ENCODE measurements at places on chromosomes 1 and 21.

DNA sequence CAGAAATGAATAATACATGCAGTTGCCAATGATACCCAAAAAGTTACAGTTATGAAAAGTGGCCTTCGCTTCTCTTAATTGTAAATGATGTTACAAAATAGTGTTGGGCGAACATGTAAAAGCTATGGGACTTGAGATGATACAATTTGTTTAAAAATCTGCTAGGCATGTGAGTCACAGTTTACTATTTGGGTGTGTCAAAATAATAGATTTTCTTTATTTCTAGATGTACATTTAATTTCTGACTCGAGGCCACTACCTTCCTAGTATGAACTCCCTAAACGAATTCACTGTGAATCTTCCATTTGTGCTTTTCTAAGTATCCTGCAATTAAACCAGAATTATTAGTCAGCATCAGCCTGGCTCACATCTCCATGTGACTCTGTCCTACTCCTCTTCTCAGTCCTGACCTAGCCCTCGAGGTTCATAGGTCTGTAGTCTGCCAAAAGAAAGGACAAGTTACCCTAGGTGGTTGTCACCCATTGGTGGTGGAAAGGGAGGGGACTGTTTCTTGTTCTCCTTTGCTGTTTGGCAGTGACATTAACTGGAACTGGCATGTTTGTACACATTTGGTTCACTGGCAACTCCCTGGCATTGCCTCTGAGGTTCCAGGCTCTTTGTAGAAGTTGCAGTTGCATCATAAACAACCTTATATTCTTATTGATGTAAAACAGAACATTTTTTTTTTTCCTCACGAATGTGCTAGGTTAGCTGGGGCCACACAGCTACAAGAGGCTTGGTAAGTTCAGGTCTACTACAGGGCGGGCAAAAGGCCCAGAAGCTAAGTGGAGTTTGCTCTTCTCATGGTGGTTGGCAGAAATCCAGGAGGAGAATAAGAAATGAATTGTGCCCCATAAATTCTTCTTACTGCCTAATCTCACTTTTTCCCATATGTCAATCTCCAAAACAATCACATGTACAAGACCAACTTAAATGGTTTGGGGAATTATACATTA, 746.5 kb upstream of the ADAMTS5 start:
- DNase-seq: no peak

DNA sequence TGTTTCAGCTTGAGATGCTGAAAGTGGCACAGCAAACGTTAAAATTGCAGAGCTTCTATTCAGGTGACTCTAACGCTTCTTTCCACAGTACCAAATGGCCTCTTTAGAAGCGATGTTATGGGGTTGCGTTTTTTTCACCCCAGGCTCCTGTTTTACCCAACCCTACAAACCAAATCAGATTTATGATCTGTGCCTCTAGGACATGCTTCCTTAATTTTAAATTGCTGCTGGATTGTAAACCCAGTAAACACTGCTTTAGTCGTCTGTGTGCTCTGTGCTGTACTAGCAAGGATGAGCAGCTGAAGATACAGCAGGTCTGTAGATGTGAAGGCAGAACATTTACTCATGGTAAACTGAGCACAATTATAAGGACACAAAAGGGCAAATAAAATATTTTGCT, 13.0 kb downstream of the KCNK2 start:
- DNase-seq: no peak

- DNase-seq: no peak
These were observed 44.2 kb downstream of the WDR64 start for GRCh38 chr1:241696172-241696814.

DNA sequence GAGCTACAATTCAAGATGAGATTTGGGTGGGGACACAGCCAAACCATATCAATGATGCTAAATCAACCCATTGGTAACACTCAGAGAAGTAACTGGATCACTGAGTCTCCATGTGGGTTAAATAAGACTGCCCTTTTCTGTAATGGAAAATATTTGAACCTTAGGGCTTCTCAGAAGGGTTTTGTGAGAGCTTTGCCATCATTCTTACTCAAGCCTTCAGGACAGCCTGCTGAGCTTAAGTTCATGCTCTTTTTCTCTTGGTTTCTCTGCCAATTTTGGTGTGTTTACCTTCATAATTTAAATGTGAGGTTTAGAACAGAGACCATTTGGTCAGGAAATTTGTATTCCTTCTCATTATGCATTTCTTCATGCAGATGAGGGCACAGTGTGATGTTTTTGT, 74.7 kb downstream of the DISC1 start:
- no peak for DNase-seq

- no peak for DNase-seq
These were observed 93.3 kb upstream of the COG2 start for GRCh38 chr1:230548997-230549396.

- no peak for DNase-seq
These were observed 52.8 kb downstream of the ELK4 start for GRCh38 chr1:205578780-205579571.

Data from CD4-positive, alpha-beta T cell treated with Interleukin-10 for 1 hour (primary cell).